ENCODE measurements at places on chromosomes 7 and 10.

DNA sequence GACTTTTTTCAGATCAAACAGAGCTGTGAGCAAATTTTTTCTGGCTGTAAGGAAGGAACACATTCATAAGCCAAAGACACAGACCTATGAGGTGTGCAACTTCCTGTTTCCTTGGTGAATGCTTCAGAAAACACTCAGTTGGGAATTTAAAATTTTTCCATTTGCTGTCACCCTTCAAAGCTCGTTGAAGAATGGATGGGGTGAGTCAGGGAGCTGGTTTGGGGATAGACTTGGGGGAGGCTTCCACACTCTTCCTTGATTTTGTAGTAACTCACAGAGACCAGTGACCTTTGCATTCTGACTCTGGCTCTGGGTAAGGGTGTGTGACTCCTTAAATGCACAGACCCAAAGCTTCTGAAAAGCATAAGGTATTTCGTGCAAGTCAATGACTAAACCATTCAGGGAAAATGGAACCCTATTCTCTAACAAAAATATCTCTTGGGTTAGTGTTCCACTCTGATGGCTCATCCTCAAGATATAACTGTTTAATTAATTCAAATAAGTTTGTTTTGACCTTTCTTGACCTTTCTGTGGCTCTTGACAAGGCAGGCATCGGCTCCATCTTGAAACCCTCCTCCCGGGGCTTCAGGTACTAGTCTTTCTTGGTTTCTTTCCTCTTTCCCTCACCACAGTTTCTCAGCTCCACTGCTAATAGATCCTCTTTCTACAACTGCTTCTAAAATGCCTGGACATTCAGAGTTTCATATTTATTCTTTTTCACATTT is 227.8 kb upstream of the INHBA start:
- DNase-seq, result no peak

DNA sequence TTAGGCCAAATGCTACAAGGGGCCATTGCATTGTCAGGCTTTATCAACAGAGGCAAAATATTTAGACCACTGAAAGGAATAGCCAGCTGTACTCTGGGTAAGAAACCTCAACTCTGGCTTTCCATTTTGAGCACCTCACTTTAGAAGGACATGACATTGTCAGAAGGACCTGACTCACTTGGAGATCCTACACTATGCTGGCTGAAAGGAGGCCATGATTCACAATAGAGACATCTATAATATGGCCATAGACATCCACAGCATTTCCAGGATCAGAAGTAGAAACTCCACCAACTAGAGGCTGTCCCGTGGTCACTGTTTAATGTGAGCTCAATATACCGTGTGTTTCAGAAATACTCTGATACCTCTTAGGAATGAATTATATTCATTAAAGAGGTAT is 140.9 kb downstream of the BTAF1 start:
- DNase-seq, result no peak

DNA sequence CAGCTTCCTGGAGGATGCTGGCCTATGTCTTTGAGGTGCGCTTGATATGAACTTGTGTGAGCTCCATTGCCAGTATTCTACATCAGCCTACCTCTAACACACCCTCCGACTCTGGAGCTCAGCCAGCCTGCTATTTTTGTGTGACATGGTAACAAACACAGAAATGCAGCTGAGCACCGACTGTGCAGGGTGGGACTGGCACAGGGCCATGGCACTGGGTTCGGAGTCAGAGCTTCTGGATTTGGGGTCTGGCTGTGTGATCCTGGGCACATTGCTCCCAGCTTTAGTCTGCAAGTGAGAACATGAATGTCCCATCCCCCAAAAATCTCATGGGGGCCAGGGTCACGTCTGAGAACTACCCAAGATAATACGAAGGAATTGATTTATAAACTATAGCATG is 257.2 kb upstream of the CTBP2 start:
- no peak for DNase-seq

DNA sequence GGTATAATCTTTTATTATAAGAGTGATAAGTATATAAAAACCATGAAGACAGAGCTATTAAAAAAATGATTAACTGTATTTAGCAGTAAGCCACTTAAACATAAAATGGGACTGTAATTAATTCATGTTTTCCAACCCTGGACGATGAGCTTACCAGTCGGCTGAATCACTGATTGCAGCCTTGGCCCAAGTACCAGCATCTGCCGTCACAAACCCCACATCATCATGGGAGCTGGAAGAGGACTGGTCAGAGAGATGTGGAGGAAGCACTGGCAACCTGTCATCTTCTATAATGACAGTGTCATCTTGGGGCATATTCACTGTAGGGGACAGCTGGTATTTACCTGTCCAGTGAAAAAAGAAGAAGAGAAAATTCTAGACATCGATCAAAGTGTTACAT is 473.6 kb downstream of the PARD3 start:
- DNase-seq, result no peak

GRCh38 chr7:37732888-37733287 is 49.3 kb downstream of the GPR141 start:
- no peak for DNase-seq

DNA sequence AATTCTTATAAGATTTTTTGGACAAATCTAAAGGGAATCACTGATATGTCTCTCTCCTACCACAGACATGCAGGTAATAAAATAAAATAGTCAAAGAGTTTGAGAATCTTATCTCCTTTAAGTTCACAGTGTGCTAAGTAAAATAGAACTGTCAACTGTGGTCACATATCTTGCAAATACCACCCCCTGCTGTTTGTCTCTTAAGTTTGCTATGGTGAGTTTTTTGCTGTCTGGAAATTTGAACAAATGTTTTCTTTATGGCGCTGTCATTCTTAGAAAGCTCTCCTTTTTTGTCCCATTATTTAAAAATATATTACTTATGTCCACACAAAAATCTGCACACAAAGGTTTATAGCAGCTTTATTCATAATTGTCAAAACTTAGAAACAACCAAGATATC is 19.6 kb downstream of the GIMAP5 start:
- no peak for DNase-seq

DNA sequence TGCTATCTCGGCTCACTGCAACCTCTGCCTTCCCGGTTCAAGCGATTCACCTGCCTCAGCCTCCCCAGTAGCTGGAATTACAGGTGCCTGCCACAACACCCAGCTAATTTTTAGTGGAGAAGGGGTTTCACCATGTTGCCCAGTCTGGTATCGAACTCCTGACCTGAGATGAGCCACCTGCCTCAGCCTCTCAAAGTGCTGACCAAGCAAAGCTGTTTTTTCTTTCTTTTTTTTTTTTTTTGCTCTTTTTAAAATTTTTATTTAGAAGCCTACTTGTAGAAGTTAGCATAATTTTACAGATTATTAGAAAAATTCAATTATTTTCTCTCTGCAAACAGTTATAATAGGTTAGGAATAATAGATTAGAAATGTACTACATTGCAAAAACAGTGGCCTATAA is 1.2 kb upstream of the FGFBP3 start:
- no peak for DNase-seq

DNA sequence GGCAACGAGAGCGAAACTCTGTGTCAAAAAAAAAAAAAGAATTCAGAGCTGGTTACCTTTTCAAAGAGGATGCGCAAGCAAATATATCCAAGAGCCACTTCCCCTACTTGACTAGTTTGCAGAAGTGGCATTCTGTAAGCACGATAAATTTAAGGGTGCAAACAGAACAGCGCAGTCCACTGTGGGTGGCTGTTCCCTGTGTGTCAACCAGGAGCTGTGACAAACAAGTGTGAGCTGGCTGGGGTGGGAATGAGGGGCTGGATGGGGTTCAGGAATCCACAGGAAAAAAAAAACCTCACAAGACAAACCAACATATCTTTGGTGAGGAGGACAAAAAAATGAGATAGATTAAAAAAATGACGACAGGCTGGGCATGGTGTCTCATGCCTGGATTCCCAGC is 15.9 kb downstream of the GUSB start:
- no peak for DNase-seq

DNA sequence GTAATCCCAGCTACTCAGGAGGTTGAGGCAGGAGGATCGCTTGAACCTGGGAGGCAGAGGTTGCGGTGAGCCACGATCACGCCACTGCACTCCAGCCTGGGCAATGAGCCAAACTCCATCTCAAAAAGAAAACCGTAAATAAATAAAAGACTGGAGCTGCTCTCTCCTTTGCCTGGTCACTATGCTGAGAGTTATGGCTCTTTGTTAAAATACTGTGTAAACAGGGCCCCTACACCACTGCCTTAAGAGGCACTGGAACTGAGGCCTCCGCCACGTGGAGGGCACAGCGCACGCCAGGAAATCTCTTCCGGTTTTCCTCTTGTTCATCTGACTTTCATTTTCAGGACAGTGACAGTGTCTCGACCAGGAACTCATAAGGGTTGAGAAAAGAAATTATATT is 123.3 kb downstream of the PAXIP1 start:
- no peak for DNase-seq

- DNase-seq, result no peak
Measured at GRCh38 chr7:65892835-65893234, 20.0 kb downstream of the VKORC1L1 start.

DNA sequence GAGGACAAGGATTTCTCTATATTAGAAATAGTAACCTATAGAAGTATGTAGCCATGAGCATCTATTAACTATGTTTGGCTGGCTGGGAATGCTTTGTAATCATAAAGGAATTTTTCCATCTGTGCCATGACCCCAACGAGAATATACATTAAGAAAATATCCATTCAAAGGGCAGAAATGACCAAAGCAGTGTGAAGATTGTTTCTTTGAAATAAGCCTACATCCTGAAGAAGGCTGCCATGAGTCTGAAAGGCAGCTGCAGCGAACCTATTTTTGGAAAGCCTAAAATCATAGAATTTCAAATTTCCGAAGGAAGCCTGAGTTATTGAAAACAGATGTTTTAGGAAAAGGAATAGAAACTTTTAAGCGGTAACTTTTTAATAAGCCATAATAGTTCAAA is 244.2 kb upstream of the FOXK1 start:
- no peak for DNase-seq

- DNase-seq, result no peak
Measured at GRCh38 chr7:109713366-109713765, 1143.7 kb downstream of the DNAJB9 start.

GRCh38 chr10:88297103-88297502 is 286.0 kb downstream of the RNLS start:
- no peak for DNase-seq

DNA sequence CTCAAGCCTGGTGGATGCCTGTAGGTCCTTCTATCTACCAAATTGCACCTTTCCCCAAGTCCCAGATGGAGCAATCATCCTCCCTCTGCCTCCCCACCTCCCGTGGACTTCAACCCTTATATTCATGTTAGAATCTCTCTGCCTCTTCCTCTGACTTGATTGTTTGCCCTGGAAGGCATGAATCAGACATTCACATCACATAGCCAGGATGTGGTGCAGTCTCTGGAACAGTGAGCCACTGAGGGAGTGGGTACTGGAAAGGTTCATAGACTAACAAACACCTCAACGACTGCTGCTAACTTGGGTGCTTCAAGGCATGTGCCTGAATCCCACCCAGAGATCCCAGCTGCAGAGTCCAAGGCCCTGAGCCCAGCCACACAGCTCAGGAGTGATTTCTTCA is 494.0 kb downstream of the TNS3 start:
- DNase-seq, result no peak

- no peak for DNase-seq
Measured at GRCh38 chr7:154868921-154869320, 134.0 kb downstream of the PAXIP1 start.

- DNase-seq, result no peak
Measured at GRCh38 chr7:50650057-50650664, 85.0 kb upstream of the DDC start.

DNA sequence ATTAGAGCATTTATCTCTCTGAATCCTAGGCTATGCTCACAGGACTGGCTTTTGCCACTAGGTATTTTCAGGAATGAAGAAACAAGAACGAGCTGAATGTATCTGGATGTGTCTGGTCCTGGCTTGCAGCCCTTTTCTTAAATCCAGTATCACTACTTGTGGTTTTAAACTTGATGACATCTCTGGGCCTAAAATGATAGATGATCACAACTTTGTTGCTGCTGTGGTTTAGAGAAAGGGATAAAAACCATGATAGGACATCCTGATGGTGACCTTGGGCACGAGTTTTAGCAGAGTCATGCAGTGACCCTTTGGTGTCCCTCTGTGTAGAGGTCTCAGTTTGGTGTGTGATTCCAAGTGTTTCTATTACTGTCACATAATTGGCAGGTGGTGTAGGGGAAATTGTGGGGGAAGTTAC is 31.7 kb upstream of the SEMA3C start:
- no peak for DNase-seq

DNA sequence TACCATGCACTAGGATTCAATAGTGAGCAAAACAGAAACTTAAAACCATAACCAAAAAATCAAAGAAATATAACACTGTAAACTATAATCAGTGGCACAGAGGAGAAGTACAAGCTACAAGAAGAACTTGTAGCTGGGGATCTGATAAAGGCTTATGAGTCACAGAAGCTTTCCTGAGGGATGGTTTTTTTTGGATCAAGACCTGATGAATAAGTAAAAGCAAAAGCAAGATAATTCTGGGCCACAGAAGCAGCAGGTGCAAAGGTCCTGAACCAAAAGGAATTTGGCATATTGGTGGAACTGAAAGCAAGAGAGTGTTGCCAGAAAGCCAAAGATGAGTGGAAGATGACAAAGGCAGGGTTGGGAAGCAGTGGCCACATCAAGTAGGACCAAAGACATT is 37.4 kb upstream of the BET1 start:
- DNase-seq, result no peak

- DNase-seq, result no peak
Measured at GRCh38 chr10:14569274-14570060, 205.2 kb downstream of the FAM107B start.

All from liver (tissue), 10 donors.